ENCODE measurements at places on chromosomes 3 and 15. TPM values are rescaled to one million over a fixed set of nuclear protein-coding genes. Genes with fewer than 3 reads are reported as not detected.
A peak's percentile ranks its signal among the peaks of the same experiment; 100 is the strongest.

GRCh38 chr3:10683106-10683505, 132.9 kb upstream of the SLC6A11 start:
- DNase-seq: no peak

DNA sequence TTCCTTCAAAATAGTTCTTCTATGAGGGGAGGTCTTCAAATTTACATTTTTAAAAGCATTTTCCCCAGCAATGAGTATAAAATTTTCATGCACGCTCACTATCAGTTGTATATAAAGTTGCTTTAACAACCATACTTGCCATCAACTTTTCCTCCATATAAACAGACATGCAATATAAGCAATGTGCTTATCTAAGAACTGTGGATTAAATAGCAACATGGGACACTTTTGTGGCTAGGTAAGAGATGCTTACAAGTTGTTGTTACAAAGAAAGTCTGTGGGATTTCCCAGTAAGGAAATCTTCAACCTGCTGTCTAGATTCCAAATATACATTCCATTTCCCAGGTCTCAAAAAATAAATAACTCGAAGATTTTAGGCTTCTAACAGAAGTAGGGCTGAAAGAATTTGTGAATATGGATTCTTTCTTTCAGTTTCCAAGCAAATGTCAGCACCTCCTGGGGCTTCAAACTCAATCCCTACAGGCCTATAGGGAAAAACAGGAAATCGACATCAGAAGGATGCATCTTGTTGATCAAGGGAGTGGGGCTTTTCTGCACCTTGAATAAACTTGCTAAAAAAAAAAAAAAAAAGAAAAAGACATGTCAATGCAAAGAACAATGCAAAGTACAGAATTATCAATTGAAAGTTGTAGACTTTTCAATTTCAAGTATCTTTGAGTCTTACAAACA, 16.1 kb downstream of the TNIK start:
- no peak for DNase-seq

DNA sequence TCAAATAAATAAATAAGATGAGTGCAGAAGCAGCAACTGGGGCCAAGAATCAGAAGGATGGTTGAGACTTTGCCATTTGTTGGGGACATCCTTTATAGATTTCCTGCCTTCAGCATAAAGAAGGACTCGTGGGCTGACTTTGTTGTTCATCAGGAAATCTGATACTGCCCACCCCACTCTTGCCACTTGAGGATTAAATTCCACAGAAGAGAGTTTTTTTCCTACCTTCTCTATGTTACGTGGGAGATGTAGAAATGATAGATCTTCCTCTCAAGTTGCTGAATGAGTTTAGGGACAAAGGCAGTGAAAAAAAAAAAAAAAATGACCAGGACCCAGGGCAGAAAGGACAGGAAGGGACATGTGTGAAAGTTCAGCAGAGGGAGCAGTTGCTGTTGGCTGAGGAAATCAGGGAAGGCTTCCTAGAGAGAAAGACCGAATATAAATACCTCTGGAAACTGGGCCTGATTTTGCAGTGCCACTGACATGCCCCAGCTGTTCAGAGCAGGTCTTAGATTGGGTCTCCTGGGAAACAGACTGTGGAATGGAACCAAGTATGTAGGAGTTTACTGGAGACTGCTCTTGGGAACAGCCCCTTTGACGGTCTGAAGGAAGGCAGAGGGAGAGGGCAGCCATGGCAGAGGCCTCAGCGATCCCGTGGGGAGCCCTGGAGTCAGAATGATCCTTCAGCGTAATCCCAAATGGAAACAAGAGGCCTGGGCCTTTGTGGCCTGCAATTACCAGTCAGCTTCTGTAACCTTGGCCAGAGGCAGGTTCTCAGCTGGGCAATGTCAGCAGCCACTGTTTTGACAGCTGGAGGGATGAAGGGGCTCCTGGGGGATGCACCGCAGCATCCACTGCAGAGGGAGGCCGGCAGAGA, 50.9 kb downstream of the C3orf20 start:
- peak; percentile 78 for DNase-seq

Gene RNF13
- 77.9 TPM for total RNA-seq

DNA sequence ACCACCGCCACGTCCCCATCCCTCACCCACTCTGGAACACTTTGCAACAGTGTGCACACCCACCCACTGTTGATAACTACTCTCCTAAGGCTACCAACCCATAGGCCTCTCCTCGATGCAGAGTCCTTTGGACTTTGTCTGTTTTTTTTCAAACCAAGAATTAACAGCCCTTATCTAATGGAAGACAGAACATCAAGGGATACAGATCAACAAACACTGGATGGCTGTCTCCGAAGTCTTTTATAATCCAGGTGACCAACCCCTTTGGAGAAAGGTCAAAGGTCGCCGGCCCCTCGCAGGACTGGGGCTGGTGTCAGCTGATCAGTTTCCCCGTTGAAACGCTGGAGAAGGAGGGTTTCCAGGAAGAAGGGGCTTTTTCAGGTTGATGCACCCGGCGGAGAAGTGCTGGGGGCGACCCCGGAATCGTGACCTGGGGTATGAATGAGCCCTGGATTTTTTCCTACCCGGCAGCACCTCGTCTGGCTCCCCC, 532 bp downstream of the B4GALT4 start:
- DNase-seq: no peak

GRCh38 chr3:56536735-56537134, 20.2 kb upstream of the CCDC66 start:
- DNase-seq: no peak
